ENCODE measurements at places on chromosomes 7 and 10.

DNA sequence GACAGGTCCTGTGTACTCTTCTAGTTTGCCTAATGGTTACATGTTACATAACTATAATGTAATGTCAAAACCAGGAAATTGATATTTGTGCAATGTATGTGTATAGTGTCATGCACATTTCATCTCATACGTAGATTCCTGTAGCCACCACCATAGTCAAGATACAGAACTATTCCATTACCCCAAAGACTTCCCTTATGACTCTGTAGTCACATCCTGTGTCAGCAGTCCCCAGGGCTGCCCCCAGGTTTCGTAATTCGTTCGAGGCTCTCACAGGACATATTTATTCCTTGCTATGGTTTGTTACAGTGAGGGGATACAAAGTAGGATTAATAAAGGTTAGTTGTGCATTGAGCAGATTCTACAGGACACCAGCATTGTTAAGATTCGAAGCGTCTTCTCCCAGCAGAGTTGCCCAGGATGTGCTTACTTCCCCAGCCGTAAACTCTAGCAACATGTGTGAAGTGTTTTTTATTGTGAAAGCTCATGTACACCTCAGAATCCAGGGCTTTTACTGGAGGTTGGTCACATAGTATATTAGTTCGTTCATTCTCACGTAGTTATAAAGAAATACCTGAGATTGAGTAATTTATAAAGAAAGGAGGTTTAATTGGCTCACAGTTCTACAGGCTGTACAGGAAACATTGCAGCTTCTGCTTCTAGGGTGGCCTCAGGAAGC, 18.6 kb downstream of the RABGEF1 start:
- DNase-seq = no peak

DNA sequence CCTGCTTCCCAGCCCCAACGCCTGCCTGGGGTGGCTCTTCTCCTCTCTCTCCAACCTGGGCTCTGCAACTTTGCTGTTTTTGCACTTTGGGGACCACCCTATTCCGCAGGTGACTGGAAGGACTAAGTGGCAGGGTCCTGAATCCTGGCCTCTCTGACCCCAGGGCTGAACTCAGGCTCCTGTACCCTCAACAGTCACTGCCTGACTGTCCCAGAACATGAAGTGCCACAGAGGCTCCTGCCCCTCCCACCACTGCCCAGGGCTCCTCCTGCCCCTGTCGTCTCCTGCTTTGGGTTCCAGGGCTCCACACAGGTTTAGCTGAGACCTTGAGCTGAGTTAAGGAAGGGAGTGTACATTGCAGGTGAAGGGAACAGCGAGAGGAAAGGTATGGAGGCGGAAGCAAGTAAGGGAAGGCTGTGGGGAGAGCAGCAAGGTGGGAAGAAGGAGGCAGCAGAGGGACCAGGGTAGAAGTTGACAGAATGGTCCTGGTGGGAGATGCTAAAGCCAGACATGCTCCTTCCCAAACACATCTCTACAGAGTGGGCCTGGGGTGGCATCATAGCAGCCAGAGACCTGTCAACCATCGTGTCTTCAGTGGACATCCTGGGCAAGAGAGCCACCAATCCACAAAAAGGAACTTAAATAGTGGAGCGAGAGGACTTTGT, 5.7 kb upstream of the GRID1 start:
- DNase-seq = peak; percentile 27

DNA sequence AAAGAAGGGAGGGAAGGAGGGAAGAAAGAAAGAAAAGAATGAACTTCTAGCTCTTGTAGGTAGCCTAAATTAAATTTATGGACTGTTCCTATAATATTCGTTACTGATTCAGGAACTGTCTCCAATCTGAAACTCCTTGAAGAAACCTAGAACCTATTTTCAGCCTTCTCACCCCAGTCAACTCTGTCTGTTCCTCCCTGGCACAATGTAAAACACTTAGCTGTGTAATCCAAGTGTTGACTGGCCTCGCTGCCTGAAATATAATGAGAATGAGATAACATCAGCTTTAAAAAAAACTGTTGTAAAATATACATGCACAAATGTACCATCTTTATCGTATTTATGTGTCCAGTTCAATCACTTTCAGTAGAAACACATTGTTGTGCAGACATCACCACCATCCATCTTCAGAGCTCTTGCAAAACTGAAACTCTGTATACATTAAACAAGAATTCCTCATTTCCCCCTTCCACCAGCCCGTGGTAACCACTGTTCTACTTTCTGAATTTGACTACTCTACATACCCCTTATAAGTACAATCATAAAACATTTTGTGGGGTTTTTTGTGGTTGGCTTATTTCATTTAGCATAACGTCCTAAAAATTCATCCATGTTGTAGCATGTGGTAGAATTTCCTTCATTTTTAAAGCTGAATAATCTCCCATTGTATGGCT, 6.3 kb upstream of the C7orf33 start:
- no peak for DNase-seq

DNA sequence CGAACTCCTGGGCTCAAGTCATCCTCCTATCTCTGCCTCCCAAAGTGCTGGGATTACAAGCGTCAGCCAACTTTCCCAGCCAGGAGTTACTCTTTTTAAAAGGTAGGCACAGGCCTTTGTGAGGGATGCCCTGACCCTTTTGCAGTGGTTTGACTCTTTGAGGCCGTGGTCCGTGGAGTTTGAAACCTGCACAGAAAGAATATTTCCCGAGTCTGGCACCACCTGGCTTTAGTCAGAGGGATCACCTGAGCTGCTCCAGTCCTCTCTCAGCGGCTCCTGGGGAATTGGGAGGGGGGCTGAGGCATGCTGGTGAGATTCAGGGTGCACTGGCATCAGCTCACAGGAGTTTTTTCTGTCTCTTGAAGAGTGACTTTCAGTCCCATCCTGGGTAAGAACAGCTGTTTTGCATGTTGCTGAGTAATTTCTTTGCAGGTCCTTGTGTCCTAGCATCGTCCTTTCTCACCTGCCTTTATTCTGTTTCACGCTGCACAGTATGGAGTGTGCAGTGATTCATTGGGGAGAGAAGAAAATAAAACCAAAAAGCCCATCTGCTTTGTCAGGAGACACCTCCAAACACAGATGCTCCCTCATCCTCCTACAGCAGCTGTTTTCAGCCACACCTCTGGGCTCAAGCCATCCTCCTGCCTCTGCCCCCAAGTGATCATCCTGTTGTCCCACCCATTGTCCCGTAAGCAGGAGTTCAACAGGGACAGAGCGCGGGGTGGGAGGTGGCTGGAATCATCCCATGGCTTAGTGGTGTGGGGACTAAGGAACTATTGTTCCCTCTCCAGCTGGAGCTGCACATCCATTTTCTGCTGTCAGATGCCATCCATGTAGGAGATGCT, 284.7 kb downstream of the CAMK1D start:
- DNase-seq = no peak

Data from head of caudate nucleus (tissue), 42 donors.